ENCODE measurements at places on chromosomes 4 and X.

GRCh38 chr4:75345423-75345822, 168.8 kb downstream of the RCHY1 start:
- DNase-seq, result no peak

- DNase-seq, result no peak
Measured at GRCh38 chr4:47598896-47599295, 113.8 kb downstream of the ATP10D start.

- no peak for DNase-seq
Measured at GRCh38 chr4:19776021-19776459, 475.7 kb upstream of the SLIT2 start.

DNA sequence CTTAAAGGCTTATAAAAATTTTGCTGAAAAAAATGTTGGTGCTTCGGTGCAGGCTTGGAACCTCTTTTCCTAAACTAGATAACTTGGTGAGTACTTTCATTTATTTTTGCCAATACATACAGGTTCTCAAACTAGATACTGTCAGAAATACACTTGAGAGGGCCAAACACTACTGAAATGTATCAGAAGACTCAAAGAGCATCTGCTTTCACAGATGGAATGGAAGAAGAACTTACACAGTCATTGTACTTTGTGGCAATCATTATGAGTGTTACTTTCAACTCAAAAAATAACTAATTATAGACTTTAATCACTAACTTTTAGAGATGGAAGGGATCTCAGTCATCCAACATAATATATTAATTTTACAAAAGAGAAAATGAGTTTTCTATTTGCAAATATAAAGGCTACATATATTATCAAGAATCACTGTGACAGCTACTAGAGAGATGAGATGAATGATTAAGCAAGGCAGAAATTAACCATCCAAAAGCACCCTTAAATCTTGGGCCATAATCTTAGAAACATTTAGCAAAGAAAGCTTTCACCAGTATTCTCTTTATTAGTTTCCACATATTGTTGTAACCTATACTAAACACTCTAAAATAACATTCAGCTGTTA, 1.0 kb downstream of the ENAM start:
- DNase-seq, result no peak

- DNase-seq, result no peak
Measured at GRCh38 chr4:25043548-25043947, 12.8 kb upstream of the LGI2 start.

- no peak for DNase-seq
Measured at GRCh38 chrX:8987672-8988250, 46.2 kb downstream of the FAM9B start.

GRCh38 chr4:13534344-13535063, 9.8 kb downstream of the NKX3-2 start:
- no peak for DNase-seq

DNA sequence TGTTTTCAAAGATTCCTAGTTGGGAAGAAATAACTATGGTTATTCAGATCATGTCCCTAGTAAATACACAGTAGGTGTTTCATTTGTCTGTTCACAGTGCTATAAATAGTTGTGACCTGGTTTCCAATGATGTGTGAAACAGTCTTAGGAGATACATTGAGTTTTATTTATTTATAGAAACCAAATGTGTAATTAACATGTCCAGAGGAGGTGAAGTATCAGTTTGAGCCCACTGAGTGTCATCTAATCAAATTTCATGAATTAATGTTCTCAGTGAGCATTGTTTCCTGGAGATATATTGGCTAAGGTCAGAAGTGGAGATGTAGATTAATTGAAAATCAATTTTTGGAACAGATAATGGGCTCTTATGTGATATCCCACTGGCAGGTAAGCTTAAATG, 996.3 kb downstream of the FSTL5 start:
- DNase-seq, result no peak

- peak; percentile 44 for DNase-seq
Measured at GRCh38 chrX:39854772-39855747, 242.7 kb downstream of the BCOR start.

DNA sequence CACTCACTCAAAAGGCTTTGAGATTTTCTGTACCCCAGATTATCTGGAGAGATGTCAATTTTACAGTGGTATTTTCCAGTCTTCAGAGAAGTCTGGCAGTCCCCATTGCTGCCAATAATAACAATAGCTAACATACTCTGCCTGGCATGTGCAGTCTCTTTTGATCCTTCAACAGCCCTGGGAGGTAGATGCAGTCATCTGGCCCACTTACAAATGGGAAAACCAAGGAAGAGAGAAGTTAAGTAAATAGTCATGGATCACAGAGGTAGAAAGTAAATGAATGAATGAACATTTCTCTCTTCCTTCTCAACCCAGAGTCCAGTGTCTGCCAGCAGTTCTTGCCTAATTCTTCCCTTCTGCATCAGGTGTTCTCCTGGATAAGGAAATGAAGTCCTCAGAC, 113.0 kb upstream of the EDNRA start:
- no peak for DNase-seq

DNA sequence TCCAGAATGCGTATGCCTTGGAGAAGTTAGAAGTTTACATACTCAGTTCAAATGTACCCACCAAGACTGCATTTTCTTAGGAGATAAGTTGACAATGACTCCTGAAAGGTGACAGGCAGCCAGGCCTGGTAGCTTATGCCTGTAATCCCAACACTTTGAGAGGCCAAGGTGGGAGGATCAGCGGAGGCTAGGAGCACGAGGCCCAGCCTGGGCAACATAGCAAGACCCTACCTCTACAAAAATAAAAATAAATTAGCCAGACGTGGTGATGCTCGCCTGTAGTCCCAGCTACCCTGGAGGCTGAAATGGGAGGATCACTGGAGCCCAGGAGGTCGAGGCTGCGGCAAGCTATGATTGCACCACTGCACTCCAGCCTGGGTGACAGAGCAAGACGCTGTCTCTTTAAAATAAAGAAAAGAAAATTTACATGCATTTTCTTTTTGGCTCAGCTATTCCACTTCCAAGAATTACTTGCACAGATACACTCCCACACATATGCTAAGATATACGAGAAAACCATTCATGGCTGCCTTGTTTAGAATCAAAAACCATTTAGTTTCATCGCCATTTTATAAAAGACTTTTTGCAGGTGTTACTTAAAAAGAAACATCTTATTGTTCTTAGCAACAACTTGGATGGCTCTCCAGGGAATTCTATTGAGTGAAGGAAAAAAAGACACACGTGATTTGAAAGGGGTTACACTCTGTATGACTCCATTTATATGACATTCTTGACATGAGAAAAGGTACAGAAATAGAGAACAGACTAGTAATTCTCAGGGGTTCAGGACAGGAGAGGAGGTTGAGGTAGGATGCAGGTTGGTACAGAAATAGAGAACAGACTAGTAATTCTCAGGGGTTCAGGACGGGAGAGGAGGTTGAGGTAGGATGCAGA, 66.3 kb downstream of the DHRSX start:
- no peak for DNase-seq

Measured in activated T-cell treated with anti-CD3 and anti-CD28 coated beads for 1 hour (primary cell).